ENCODE measurements at places on chromosomes 3 and 15.

DNA sequence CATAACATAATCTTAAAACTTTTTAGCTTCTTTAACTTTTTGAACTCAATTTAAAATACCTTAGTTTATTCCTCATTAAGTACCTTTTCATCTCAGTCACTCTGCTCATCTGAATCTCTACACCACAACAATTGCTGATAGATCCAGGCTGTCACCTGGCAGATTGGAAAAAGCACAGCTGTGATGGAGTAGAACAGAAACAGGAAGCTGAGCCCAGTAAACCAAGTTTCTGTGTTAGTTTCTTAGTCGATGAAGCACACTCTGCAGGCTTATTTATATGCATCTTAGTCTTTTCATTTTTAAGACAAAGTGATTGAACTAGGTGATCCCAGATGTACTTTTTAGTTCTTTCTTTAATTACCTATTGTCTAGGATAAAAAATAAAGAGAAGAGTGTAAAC is 1398.0 kb upstream of the ALCAM start:
- no peak for DNase-seq

DNA sequence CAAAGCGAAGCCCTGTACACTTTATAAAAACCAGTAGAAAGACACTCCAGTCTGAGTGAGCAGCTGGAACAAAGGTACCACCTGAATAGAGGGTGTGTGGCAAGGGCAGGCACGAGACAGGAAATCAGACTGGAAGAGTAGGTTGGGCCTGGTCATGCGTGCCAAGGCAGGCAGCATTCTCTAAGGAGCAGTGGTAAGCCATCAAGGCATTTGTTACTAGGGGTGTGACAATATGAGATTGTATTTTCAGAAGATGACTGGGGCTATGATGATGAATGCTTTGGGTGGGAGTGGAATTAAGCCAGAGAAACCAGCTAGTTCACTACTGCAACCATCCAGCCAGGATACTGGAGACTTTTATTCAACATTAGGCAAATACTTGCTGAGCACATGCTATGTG is 5.0 kb downstream of the JMJD7 start:
- no peak for DNase-seq

GRCh38 chr3:126552688-126553283 is 5.9 kb downstream of the C3orf22 start:
- no peak for DNase-seq

DNA sequence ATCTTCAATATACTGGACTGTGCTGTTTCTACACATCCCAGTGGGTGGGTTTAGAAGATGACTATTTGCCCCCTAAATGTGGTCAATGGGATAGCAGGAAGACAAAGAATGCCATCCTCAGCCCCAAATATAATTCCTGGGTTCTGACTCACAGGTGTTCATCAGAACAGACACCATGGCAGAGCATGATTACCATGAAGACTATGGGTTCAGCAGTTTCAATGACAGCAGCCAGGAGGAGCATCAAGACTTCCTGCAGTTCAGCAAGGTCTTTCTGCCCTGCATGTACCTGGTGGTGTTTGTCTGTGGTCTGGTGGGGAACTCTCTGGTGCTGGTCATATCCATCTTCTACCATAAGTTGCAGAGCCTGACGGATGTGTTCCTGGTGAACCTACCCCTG is 3.0 kb downstream of the CXCR6 start:
- no peak for DNase-seq

- DNase-seq, result no peak
These were observed 4.2 kb downstream of the RAP2B start for GRCh38 chr3:153166206-153166605.

DNA sequence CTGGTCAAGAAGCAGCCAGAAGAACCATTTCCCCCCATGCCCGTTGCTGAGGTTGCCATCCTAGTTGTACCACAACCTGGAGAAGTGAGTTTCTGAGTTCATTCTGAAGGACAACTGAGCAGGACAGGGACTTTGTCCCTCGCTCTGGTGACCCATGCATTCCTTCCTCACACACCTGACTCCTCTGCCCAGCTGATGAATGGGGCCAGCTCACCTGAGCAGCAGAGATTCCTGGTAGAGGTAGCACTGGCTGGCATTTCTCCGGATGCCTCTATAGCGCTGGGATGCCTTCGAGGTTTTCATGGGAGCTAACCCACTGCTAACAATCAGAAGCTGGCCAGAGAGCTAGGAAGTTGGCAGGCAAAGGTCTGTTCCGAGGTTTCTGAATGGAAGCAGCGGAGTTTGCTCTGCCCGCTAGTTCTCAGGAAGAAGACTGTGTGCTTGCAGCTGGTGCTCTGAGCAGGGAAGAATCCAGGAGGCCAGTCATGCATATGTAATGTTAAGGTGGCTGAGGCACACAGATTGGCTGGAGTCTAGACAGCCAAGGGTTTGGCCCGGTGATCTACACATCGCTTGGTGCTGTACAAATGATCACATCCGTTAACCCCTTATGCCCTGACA is at the start of gene TMC3:
TMC3 (minus strand) TSS at position 439 of the 621 bp plus-strand sequence; CDS start at position 303, 136 bp downstream.
- DNase-seq, result no peak

DNA sequence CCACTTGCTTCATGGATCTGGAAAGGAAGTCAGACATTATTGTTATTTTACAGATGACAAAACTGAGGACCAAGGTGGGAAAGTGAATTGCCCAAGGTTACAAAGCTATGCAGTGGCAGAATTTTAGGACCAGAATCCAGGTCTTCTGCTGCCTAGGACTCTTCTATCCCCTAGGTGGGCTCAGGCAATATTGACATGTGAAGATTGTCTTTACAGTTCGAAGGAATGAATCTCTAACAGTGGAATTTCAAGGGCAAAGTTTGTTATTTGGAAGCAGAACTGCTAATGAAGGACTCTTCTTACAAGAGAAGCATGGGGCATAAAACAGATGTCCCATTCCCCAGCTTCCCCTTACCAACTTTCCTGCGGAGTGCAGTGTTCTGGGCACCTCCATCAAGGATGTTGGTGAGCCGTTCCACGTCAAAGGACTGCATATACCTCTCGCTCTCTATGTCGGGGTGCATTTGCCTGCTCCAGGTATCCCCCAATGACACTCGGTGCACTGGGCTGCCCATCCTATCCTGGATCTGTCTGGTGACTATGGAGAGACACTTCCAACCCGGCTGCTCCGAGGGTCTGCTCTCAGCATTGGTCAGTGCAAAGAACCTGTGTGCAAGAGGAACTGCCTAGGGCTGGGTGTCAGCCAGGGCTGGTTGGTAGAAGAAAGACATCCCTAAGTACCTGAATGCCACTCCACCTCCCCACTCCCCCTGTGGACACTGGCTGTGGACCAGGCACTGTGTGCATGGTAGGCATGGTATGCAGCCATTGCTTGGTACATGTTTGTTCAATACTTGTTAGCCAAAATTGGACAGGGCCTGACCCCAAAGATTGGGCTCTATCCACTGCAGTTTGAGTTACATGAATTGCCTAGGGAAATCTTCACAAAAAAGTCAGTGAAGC is 2.1 kb downstream of the ACOX2 start:
- no peak for DNase-seq
